ENCODE measurements at places on chromosomes 12 and 14.

DNA sequence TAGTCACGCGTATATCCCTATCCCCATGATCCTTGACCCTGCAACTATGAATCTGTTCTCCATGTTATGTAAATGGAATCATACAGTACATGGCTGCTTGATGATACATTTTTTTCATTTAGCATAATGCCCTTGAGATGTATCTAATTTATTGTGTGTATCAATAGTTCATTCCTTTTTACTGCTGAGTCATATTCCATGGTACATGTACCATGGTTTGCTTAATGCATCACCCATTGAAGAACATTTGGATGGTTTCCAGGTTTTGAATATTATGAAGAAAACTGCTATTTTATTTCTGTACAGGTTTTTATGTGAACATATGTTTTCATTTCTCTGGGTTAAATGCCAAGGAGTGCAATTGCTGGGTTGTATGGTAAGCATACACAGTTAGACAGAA is 4.0 kb upstream of the RNASE10 start:
- DNase-seq, result no peak

GRCh38 chr14:75331471-75331870 is 52.8 kb downstream of the FOS start:
- DNase-seq, result no peak

DNA sequence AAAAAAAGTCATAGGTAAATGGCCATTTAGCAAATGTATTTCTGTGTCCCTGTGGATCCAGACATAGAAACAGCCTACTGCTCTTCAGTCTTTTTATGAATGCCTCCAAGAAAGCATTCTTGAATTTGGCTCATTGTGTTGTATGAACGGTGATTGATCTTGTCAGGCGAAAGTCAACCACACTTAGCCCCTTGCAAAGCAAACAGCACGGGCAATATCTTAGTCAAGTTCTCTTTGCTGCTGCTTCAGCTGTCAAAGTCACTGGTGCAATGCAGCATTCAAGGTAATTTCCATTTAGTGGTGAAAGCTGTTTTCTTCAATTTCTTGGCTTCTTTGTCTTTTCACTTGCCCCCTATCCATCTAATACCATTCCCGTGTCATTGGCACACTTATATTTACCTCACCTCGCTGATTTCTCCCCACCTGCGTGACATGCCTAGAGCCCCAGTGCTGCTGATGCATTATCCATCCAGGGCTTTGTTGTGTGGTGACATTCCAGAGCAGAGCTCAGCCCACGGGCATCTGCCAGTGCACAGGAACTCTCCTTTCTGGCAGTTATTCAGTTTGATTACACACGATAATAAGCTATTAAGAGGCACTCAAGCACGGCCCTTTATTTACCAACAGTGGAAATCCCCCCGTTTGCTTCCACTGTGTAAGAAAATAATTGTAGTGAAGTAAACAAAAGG is 362.3 kb upstream of the NOVA1 start:
- DNase-seq, result no peak

- DNase-seq, result no peak
Observed at GRCh38 chr12:2693244-2693860, 101.4 kb upstream of the FKBP4 start.

DNA sequence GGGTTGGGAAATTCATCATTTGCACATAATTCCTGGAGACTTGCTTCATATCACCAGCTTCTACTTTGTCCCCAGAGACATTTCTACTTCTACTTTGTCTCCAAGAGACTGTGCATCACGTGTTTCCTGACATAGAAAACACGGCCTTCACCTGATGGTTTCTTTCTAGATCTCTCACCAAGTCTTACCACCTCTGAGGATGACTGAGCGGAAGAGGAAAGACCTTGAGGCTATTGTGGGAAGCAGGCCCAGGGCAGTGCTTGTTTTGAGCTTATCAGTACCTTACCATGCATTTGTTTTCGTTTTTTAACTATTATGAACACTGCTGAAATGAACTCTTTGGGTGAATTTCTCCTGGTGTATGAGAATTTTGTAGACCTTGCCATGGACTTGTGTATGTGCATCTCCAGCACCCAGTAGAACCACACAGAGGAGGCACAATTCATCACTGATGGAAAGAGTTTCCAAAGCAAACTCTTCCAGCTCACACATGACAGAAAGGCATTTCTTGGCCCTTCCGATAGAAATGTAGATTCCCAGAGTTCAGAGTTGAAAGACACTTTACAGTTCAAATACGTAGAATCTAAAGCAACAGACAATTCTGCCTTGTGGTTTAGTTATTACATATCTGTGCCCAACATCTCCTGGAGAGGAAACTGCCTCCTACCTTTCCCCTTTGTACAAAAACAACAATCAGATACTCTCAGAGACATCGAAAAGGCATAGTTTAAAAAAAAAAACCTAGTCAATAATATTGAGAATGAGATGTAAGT is 434.7 kb downstream of the FUT8 start:
- DNase-seq, result no peak

DNA sequence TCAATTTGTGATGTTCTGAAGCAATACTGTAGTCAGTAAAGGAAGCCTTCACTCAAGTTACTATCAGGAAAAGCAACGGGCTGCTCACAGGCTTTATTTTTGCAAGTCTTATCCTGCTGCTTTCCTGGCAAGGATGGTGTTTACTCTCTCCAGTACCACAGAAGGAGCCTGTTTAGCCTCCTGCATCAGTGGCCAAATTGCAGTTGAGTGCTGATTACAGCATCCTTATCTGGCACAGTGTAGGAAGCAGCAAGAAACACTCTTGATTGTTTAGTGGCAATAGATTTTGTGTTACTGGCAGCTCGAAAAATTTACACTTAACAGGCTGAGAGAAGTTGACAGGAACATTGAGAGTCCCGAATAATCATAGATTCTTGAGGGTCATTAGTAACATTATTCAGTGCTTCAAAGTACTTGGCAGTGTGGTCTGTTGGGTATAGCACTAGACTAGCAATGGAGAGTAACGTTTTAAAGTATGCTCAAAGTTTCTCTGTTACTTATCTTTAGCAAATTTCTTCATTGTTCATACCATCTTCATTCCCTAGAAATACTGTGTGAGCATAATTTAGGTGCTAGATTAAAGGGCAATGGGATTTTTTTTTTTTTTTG is 11.7 kb downstream of the TULP3 start:
- peak; percentile 85 for DNase-seq

DNA sequence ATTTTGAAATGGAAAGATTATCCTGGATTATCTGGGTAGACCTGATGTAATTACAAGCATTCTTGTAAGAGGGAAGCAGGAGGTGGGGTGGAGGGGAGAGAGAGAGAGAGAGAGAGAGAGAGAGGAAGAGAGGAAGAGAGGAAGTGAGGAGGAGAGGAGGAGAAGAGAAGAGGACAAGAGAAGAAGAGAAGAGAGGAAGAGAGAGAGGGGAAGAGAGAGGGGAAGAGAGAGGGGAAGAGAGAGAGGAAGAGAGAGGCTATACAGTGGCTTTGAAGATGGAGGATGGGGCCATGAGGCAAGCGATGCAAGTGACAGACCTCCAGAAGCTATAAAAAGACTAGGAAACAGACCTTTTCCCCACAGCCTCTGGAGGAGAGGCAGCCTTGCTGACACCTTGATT is 13.7 kb upstream of the CHST11 start:
- no peak for DNase-seq

- no peak for DNase-seq
Observed at GRCh38 chr12:87317302-87317701, 711.9 kb downstream of the C12orf50 start.

DNA sequence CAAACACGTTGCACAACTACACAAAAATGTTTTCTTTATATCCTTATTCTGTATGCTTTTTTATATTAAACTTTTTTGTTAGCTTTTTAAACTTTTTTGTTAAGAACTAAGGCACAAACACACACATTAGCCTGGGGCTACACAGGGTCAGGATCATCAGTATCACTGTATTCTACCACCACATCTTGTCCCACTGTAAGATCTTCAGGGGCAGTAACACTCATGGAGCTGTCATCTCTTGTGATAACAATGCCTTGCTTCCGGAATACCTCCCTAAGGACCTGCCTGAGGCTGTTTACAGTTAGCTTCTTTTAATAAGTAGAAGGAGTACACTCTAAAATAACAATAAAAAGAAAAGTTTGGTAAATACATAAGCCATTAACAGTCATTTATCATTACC is 42.2 kb downstream of the PLEKHA5 start:
- no peak for DNase-seq

- no peak for DNase-seq
Observed at GRCh38 chr12:44717612-44718011, 158.5 kb downstream of the NELL2 start.

- no peak for DNase-seq
Observed at GRCh38 chr14:83975435-83975834, 1554.5 kb upstream of the FLRT2 start.

- DNase-seq, result no peak
Observed at GRCh38 chr12:10501030-10501429, 4.7 kb upstream of the EIF2S3B start.

GRCh38 chr12:98465950-98466602 is 49.3 kb upstream of the TMPO start:
- no peak for DNase-seq

DNA sequence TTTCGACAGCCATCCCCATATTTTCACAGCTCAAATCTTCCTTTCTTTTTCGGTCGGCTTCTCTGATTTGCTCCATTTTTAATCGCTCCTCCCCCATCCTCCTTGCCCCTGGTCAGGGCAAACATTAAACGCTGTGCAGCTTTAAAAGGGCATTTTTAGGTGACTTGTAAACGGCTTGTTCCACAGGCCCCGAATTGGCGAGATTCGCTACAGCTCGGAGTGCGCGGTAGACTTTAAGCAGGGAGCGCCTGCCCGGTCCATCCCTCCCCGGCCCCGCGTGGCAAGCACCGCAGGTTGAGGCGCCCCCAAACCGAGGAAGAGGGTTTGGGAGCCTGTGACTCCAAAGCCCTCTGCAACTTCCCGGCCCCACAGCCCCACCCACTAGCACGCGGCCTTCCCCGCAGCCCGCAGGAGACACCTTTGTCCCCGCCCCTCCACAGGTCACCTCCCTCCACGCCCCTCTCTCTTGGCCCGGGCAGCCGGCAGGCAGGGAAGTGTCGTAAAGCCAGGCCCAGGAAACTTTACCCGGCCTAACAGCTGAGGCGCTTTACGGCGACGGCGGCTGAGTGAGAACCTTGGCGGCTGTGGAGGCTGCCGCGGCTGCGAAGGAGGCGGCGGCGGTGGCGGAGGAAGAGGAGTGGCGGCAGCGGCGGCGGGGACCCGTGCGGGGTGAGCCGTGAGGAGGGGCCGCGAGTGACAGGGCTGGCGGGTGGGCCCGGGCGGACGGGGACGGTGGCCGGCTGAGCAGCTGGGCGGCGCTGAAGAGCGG is at the start of gene NAA30:
TSS of gene NAA30 (plus strand) at position 550 of the 769 bp plus-strand sequence. CDS start 372 bp downstream, outside the sequence.
- DNase-seq, result peak; percentile 64

DNA sequence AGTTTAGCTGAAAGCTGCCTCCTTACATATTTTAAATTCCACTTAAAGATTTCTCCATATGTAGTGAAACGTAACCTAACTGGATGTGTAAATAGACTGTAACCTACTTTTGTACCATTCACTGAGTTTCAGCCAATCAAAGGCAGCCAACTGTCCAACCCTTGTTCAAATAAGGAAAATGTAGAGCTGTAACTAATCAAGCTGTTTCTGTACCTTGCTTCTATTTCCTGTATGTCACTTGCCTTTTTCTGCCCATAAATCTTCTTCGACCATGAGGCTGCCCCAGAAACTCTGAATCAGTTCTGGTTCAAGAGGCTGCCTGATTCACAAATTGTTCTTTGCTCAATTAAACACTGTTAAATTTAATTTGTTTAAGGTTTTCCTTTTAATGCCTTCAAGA is 6.3 kb downstream of the SLC7A8 start:
- no peak for DNase-seq

GRCh38 chr14:65297744-65298143 is 114.8 kb upstream of the FUT8 start:
- no peak for DNase-seq

GRCh38 chr12:102690253-102690652 is 209.9 kb upstream of the IGF1 start:
- DNase-seq, result no peak

GRCh38 chr12:102812344-102812743 is 104.7 kb downstream of the PAH start:
- DNase-seq, result no peak

DNA sequence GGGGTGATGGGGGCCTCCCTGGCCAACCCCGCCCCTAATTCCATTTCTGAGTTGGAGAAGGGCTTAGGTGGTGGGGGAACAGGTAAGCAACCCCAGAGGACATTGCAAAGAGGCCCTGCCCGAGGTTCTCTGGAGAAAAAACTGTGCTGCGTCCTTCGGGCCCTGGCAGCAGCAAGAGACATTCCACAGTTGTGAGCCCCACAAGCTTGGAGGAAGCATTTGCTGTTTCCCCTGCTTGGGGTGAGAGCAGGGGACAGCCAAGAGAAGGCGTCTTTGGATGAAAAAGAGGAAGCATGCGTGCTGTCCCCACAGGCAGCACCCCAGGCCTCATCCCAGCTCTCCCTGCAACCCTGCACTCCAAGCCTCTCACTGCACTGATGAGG is 1.3 kb downstream of the BDKRB2 start:
- no peak for DNase-seq

DNA sequence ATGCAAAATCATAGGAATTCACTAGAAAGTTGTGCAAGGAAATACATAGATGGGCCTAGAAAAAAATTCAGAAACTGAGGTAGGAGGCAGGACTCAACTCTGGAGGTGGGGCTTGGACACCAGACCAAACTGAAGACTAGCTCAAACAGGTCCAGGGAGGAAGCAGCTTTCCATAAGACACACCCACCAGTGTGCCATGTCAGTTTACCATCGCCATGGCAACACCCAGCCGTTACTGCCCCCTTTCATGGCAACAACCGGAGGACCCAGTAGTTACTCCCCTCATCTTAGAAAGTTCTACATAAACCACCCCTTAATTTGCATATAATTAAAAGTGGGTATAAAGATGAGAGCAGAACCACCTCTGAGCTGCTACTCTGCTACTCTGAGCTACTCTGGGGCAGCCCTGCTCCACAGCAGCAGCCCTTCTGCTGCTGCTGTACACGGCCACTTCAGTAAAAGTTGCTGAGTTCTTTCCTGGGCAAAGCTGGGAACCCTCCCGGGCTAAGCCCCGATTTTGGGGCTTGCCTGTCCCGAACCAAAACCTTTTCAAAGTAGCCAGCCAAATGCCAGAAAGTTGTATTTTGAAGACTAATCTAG is 30.8 kb upstream of the NINJ2 start:
- DNase-seq, result no peak

Data from dorsolateral prefrontal cortex (tissue), 122 donors.